H9 (cell line): ENCODE measurements at places on chromosomes 1 and 21.

- no peak for DNase-seq
Observed at GRCh38 chr1:4210043-4210442, 310.0 kb upstream of the C1orf174 start.

- DNase-seq, result no peak
Observed at GRCh38 chr1:225565847-225566246, 87.1 kb downstream of the ENAH start.

DNA sequence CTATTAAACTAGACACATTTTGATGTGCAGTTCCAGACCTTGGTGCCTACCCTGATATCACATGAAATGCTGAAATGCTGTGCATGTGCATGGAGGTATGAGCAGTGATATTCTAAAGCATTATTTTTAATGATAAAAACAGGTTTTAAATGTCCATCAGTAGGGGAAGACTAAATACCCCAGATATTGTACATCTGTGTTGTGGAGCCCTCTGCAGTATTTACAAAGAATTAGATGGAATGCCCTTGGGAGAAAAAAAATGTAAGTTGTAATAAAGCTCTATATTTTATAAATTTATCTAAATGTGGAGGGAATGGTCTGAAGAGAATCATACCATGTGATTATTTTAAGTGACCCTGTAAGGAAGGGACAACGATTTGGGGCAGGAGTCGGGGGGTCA lies 39.1 kb upstream of the IGSF5 start:
- no peak for DNase-seq

DNA sequence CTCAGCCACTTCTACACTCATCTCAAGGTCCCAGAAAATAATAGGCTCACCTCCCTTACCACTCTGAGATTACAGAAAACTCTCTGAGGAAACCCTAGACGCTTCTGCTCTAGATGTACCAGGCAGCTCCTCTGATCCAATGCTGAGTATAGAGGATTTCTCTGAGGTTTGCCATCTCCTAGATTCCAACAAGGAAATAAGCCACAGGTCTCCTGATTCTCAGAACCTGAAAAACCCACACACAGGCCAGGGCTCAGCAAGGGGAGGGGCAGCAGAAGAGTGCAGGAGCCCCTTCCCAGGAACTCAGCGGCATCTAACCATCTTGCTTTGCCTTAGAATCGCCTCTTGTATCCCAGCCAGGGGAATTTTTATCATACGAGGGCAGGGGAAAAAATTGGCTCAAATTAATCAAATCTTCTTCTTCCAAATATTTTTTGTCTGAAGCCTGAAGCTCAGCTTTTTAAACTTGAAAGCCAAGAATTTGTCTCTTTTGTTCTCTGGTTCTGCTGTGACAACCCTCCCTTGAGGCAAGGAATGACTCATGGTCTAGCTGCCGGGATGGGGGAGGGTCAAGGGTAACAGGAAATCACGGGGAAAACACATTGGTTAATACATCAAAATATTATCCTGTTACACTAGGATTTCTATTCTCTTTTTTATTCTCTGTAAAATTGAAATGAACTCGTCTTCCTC lies 30.8 kb downstream of the GORAB start:
- DNase-seq, result peak; percentile 61

GRCh38 chr1:159775716-159776115 lies 5.0 kb upstream of the DUSP23 start:
- no peak for DNase-seq

- DNase-seq, result no peak
Observed at GRCh38 chr1:39236971-39237370, 32.5 kb downstream of the MACF1 start.
